ENCODE measurements at places on chromosomes 2 and 18.

DNA sequence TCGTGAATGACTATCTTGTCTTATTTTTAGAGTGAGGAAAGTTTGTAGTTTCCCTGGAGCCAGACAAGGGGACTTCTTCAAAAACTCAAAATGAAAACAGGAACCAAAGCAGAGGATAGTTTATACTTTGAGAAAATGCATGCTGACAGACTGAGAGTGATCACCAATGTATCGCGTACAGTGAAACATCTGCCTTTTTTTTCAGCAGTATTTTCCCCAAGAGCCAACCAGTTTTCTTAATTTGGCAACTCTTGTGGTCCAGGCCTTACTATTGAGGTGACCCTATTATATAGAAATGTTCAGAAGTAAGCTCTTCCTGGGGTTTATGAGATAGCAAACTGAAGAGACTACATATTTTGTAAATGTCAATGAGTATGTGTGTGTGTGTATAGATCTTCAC, 153.7 kb upstream of the VRK2 start:
- DNase-seq, result no peak

DNA sequence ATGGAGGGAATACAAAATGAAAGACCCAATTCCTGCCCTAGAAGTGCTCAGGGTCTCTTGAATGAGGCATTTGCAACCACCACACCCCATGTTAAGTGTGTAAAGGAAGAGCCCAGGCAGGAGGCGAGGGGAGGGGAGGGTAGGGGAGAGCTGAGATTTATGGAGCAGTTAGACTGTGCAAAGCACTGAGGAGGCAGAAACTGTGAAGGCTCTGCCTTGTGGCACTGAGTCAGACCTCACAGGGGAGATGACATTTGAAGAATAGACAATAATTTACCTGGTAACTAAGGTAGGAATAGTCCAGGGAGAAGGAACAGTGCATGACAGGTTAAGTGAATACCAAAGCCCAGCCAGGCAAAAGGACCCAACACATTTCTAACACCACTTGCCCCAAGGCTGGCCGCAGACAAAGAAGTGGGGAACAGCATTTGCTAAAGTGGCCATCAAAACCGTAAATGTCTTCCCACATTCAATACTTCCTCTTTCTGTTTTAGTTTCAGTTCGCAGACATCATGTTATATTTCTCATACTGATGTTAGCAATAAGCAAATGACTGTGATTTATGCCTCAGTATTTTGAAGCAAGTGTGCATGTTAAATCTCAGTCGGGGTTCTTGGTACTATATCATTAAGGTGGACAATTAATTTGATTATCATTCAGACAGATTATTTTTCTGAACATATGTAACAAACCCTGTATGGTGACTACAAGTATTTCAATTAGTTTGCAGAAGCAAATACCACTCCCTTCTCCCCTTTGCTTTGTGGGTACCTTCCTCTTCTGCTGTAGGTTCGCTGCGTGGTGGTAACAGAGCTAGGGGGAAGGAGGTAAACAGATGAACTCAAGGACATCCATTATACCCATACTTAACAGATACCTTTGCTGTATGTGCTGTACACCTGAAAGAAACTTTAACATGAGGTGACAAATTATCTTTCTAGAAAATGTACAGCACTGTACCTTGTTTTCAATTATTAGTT, 27.5 kb downstream of the CDH20 start:
- DNase-seq, result no peak

DNA sequence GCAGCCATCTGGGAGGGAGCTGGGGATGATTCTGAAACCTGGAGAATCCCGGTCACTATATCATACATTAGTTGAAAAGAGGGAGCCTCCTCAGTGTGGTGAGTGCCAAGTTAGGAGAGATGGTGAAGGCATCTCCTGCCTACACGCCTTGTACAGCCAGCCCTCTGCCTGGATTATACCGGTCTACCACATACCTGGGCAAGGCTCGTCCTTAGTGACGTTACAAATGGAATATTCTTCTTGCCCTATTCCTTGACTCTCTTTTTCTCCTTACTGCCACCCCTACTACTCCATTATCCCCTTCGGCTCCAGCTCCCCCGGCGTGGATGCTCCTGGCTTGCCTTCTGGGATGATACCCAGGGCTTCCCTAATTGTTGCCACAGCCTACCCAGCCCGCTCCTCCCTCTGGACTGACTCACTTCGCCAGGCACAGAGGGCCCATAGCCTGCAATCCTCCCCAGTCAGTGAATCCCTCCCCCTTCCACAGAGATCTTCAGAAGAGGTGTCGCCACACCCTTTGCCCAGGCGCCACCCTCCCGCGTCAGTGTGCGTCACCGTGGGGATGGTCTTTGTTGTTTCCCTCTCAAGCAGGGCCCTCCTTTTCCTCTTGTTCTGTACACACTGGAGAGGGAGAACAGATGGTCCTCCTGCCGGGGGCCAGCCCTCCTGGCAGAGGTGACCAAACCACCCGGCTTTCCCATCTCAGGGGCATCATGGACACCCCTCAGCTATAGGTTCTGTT, 115.2 kb upstream of the EPAS1 start:
- DNase-seq, result no peak

DNA sequence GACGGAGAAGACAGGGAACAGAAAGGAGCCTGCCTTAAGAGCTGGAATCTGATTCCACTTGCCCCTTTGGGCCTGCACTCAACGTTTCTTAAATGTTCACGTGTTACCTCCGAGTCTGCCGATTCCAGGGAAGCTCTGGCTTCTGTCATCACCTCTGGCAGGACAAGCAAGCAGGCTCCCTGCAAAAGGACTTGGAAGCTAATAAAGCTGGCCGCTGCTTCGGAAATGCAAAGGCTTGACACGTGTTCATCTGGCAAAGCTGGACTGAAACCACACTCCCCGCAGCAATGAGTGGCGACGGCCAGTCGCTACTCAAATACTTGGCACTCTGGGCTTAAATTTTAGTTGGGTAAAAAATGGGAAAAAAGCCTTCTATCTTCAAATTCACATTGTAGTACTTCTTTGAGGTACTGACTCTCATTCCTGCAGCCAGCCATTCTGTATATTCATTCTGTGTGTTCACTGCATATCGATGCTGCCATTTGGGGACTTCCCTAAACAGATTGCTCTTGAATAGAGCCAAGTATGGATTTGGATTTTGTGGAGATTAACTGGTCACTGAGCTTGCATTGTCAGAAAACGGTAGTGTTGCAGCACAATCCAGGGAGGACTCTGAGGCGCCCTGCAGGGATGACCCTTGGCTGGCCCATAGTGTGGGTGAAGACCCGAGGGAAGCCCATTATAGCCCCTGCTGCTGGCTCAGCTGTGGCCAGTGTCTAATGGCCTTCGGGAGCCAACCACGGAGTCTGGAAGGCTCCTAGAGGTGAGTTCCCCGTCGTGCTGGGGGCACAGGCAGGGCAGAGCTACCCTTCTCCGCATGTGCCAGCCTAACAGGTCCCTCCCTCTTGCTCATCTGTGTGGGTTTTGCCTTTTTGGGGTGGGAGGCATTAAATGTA, 231.5 kb downstream of the PRKCE start:
- peak; percentile 80 for DNase-seq

DNA sequence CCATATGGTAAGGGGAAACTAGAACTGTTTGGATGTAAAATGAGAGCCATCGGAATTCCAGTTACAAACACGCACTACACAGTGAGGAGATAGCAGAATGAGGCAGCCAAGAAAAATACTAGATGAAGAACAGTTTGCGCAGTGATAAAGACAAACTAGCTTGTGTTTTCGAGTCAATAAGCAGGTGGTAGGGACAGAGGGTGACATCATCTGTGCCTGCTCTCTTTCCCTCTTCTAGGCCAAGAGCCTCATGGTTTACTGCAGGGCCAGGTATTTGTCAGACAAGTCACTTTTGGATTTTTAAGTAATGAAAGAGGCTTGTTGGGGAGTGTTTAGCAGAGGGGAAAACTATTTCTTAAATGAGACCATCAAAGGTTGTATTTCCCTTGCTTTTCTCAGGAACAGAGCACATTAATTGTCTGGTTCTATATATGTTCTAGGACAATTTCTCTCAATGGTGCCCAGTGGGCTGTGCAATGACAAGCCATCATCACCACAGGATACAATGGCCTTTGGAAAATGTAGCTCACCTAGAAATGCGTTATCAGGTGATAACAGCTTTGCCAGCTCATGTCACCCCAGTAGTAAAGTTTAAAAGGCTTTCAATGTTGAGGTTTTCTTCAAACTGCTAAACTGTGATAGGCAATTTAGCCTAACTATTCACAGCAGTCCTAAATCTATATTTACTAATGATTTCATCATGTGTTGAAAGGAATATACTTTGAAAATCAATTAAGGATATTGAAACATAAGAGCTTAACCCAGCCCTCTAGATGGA, 1210.3 kb upstream of the ZEB2 start:
- no peak for DNase-seq

DNA sequence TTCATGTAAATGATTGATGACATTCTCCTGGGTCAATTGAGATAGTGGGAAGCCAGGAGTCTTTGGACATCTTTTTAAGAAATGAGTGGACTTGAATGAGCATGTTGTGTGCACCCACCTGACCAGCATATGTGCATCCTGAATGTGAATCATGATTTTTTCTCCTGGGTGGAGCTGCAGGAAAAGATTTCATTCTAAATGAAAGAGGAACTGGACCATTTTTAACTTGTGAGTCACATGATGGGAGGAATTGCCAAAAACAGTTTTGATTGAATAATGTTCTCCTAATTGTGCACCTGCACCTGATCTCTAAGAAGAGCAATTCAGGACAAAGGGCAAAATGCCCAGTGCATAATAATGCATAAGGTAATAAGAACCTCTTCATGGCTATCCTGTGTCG, 32.3 kb downstream of the COPS8 start:
- DNase-seq, result peak; percentile 21

DNA sequence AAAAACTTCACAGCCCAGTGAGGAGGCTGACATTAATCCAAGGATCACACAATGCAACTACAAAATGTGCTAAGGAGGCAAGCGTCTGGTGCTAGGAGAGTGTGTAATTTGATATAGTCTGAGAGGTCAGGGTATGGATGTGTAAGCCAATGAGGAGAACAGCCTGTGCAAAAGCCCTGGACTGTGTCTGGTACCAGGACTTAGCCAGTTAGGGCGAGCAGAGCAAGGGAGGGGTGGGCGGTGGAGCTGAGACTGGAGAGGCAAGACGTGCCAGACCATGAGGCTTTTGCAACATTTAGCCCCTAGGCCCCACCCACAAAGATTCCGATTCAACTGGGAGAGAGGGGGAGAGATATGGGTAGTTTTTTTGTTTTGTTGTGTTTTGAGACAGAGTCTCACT, 33.5 kb upstream of the SPRED2 start:
- DNase-seq, result no peak

DNA sequence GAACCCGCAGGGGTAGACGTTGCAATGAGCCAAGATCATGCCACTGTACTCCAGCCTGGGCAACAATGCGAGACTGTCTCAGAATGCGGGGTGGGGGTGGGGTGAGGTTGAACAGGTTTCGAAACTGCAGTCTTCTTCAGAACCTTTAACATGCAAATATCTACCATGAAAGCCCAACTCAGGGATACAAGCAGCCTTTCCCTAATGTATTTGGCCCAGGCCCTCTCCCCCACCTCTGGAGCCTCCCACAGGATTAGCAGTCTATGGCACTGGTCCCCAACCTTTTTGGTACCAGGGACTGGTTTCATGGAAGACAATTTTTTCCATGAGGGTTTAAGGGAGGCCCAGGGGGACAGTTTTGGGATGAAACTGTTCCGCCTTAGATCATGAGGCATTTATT, 53.5 kb downstream of the CCBE1 start:
- no peak for DNase-seq

- DNase-seq, result no peak
These were observed 89.2 kb upstream of the CTDP1 start for GRCh38 chr18:79590191-79591031.

GRCh38 chr2:191264647-191265081, 19.5 kb downstream of the MYO1B start:
- peak; percentile 96 for DNase-seq

All from fibroblast of skin of right biceps (primary cell).